ENCODE measurements at places on chromosomes 4 and X.

- no peak for DNase-seq
Measured at GRCh38 chr4:101348995-101349800, 1.9 kb upstream of the PPP3CA start.

DNA sequence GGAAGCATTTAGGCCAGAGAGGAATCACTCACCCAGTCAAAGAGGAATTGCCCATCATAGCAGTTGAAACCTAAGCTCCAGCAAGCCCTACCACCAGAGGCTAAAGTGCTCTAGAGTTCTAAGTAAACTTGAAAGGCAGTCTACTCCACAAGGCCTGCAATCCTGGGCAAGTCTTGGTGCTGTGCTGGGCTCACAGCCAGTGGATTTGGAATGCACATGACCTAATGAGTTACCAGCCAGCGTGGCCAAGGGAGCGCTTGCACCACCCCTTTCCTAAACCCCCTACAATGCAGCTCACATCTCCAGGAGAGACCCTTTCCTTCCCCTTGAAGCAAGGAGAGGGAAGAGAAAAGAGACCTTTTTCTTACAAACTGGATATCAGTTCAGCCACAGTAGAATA, 445.7 kb downstream of the GASK1B start:
- DNase-seq = no peak

DNA sequence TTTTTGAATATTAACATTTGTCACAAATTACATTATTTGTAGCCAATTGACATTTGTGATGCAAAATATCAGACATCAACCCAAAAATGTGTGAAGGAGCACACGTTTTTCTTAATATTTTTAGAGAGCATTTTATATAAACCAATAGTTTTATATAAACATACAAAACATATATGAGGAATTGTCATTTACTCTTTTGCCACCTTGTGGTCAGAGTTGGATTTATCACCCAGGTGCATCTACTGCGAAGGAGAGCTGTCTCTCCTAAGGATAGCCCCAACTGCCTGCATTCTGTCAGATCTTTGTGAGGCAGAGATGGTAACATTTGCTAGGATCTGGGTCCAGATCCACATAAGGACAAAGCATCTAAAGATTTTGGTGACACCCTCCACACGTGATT, 2.5 kb upstream of the USP27X start:
- no peak for DNase-seq

GRCh38 chrX:6941041-6941440, 206.5 kb upstream of the STS start:
- DNase-seq = no peak

- no peak for DNase-seq
Measured at GRCh38 chr4:14178421-14178820, 550.9 kb upstream of the BOD1L1 start.

DNA sequence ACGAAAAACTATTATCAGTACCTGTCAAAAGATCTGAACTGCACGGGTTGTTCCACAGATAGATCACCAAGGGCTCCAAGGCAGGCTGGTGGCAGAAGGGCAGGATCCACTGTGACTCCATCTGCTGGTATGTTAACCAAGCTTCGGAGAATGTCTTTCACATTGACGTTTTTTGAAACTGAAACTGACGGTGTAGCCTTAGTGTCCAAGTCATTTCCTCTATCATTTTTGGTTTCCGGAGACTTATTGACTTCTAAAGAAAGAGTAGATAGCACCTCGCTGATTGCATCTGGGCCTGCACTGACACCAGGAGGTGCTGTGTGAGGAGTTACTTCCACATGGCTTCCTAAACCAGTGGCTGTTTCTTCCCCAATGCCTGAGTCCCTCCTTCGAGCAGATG, 186.9 kb downstream of the LRBA start:
- DNase-seq = peak; percentile 34

- no peak for DNase-seq
Measured at GRCh38 chr4:47784222-47784621, 53.6 kb downstream of the CORIN start.

- DNase-seq = no peak
Measured at GRCh38 chrX:70171624-70172023, 5.7 kb upstream of the DGAT2L6 start.
